ENCODE measurements at places on chromosomes 16 and 17.

- DNase-seq: no peak
Measured at GRCh38 chr17:62675260-62675659, 47.8 kb downstream of the MRC2 start.

DNA sequence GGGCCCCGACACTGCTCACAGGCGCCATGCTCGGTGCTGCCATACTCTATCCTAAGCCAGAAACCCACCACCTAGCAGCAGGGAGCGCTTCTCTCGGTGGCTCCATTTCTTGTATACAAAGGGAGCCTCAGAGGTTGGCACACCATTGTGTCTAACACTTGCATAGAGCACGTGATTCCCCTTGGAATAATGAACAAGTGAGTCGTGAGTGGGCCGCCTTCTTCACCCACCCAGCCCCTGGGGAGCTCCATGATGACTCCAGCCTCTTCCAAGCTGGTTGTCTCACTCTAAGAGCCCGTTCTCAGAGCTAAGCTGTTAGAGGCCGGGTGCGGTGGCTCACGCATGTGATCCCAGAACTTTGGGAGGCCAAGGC lies 82.3 kb upstream of the ZNF469 start:
- no peak for DNase-seq

DNA sequence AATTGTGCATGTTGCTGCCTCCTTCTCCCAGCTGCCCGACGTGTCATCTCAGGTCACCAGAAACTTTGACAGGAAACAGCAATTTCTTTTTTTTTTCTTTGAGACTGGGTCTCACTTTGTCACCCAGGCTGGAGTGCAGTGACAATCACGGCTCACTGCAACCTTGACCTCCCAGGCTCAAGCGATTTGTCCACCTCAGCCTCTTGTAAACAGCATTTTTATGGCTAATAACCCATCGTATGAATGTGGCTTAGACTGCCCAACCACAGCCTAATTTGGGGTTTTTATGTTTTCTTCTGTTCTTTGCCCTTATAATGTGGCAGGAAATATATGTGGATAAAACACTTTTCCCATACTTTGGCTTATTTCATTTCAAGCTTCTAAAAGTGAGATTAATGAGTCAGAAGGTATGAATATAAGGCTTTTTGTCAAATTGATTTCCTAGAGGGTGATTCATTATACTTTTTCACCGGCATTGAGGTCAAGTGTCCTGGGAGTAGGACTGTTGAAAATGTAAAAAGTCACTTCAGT lies 31.0 kb upstream of the SLC5A10 start:
- no peak for DNase-seq

- no peak for DNase-seq
Measured at GRCh38 chr17:82687871-82688270, 10.6 kb downstream of the RAB40B start.

GRCh38 chr16:70594569-70594968 lies 51.8 kb upstream of the IL34 start:
- DNase-seq: no peak

DNA sequence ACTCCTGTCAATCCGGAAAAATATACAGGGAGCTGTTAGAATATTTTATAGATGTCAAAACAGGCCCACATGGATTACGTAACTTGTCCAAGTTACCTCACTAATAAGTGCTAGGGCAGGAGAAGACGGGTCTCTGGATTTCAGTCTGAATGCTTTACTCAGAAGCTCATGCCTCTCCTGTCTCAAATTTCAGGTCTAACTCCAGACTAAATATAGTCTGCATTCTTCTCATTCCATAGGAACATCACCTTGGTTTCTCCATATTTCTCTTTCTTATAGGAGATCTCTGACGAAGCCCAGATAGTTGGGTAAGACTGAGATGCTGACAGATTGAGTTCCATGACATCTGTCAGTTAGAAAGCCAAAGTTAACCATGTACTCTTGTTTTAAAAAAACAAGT lies 174.2 kb downstream of the STX8 start:
- no peak for DNase-seq

GRCh38 chr17:28306954-28307401 lies 12.0 kb upstream of the TMEM97 start:
- no peak for DNase-seq

- DNase-seq: no peak
Measured at GRCh38 chr17:49843774-49844350, 4.0 kb downstream of the TAC4 start.

DNA sequence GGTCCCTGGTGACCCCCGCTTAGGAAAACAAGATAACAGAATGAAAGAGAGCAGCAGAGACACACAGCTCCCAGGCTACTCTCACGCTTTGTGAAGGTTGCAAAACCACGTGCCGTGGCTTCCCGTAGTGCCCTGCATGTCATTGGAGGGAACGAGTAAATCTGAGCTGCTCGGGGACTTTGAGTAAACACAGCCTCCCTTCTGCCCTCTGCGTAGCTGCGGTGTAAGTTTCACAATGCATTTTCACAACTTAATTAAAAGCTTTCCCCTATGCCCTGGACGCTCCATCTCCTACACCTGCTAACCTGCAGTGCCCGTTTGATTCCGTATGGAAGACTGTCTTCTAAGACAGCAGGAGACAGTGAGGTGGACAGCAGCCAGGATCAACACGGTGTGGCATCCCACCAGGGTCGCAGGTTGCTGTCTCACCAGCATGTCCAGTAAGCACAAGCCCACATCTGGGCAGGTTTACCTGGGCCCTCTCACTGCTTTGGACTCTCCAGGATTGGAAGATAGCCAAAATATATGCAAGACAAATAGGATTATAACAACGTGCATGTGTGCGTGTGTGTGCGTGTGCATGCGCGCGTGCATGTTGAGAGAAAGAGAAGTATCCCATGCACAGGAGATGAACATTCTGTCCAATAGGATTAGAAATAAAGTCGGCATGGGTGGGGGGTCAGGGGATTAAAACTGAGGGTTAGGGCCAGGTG lies 116.4 kb upstream of the RCVRN start:
- no peak for DNase-seq

DNA sequence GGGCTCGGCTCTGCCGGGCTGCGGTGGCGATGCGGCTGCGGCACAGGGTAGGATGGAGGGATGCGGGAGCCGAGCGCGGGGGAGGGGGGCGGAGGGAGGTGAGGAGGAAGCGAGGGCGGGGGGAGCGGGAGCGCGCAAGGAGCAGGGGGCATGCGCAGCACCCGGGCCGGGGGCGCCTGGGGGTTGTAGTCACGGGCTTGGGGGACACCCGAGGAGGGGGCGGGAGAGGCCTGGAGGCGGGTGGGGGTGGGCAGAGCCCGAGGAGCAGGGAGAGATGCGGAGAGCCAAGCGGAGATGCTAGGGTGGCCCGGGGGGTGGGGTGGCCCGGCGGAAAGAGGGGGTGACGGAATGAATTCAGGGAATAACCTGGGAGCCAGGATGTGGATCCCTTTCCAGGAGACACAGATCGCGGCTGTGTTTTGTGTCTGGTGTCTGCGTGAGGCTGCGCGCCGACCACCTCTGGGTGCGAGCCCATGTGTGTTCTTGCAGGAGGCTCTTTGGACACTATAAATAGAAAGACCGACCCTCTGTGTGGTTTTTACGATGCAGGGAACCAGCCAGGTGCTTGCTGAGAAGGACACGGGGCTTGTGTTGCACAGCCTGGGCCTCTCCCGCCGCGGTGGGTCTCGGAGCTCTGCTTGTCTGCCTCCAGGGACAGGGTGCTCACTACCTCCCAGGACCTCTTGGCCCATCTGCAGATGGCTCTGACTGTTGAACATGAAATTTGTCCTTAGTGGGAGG lies at the start of gene STX1B:
Gene STX1B (minus strand): TSS at position 54 of the 741 bp plus-strand sequence. CDS start 242 bp downstream, outside the sequence.
- DNase-seq: peak; percentile 34

- DNase-seq: no peak
Measured at GRCh38 chr17:75073618-75074047, 14.1 kb upstream of the SLC16A5 start.

GRCh38 chr17:3511852-3512504 lies 36.2 kb downstream of the ASPA start:
- DNase-seq: no peak

DNA sequence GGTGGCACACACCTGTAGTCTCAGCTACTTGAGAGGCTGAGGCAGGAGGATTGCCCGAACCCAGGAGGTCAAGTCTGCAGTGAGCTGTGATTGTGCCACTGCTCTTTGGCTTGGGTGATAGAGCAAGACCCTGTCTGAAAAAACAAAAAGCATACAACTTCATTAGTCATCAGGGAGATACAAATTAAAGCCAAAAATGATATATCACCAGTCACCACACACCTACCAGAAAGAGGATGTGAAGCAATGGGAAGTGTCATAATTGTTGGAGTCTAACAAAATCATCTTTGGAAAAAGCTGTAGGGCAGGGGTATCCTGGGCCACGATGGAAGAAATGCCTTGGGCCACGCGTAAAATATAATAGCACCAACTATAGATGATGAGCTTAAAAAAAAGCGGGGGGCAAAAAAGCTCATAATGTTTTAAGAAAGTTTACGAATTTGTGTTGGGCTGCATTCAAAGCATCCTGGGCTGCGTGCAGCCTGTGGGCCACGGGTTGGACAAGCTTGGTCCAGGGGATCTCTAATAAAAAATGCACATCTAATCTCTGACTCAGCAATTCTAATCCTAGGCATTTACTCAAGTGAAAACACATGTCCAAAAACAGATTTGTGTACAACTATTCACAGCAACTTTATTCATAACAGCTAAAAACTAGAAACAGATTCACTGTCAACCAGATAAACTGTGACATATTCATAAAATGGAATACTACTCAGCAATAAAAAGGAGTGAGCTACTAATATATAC lies 65.9 kb downstream of the HIC1 start:
- DNase-seq: no peak

GRCh38 chr17:70204431-70204830 lies 35.1 kb downstream of the KCNJ2 start:
- no peak for DNase-seq

- peak; percentile 87 for DNase-seq
Measured at GRCh38 chr17:77887464-77888241, 70.8 kb upstream of the TNRC6C start.

GRCh38 chr16:89344846-89345611 lies 127.5 kb downstream of the ZNF778 start:
- no peak for DNase-seq

DNA sequence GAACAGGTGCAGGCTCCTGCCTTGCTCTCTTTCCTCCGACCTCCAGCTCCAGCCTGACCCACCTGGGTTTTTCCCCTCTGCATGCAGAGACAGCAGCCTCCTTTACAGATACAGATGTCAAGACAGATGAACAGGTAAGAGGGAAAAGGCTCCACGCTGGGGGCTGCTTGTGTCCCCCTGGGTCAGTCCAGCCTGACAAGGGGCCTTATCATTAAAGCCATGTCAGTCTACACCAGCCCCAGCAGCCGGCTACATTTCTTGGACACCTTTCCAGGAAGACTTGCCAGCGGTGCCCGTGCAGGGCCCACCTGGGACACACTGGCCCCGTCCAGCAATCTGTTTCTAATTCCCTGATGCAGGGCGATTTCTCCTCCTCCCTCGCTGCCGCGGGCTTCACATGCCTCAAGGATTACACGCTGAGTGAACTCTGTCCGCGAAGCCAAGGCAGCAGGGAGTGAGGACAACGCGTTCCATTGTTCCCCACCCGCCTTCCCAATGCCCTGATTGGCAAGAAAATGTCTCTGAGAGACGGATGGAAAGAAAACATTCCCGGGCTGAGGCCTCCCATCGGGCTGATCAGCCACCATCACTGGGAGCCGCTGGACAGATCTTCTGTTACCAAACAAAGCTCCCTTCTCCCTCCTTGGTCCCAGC lies 184.7 kb downstream of the C16orf95 start:
- no peak for DNase-seq

- no peak for DNase-seq
Measured at GRCh38 chr17:8916466-8916865, 49.0 kb upstream of the PIK3R6 start.

GRCh38 chr17:11551442-11551841 lies 46.8 kb upstream of the DNAH9 start:
- DNase-seq: no peak

DNA sequence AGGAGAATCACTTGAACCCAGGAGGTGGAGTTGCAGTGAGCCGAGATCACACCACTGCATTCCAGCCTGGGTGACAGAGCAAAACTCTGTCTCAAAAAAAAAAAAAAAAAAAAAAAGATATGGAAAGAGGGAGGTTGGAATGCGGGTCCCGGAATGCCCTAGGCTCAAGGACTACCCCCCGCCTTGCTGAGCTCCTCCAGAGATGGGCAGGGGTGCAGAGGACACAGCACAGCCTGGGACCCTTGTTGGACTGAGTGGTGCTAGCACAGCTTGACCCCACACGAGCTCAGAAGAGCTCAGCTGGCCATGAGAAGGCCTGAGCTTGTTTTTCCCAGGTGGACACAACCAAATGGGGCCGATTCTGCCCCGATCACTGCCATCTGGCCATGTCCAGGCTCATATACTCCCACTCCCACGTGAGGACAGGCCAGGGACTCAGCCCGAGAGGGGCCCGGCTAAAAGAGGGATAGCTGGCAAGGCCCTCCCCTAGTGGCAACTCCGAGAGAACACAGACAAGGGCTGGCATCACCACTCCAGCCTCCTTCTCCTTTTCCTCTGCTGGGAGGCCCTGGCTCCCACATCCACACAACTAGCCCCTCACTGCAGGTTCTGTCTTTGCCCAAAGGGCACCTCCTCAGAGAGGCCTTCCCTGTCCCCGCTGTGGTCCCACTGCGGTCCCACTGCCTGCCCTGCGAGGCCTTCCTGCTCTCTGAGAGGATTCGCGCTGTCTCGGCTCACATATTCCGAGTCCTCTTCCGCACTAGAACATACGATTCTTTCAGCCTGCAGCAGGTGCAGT lies 11.0 kb downstream of the SGCA start:
- DNase-seq: no peak

DNA sequence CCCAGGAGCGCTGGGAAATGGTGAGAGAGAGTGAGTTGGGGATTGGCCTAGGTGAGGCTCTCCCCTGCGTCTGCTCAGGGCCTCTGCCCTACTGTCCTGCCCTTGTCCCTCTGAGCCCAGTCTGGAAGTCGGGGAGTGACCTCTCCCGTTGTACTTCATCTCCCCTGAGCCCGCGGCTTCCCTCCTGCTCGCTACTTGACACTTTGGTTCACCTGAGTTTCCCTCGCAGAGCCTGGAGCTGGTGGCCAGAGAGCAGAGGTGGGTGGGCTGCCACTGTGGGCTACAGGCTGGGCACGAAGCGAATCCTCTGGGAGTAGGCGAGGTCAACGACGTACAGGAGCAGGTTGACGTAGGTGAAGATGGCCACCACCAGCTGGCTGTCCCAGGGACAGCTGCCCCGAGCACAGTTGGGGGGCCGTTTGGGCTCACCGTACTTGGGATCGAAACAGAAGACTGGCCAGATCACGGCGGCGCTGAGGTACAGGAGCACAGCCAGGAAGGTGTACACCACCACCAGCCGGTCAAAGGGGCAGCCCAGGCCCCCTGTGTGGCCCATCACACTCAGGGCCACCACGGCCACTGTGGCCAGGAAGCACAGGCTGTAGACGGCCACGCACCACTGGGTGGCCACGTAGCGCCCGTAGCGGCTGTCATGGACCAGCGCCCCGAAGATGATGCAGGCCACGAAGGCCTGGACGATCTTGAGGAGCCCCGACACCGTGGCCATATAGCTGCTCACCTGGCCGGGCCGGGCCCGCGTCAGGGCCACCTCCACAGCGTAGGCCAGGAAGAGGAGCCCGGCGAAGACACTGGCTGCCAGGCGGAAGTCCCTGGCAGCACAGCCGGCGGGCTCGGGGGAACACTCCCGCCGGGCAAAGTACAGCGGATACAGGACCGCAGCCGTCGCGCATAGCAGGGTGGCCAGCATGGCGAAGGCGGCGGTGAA lies 3.7 kb upstream of the PYCR1 start:
- DNase-seq: no peak

GRCh38 chr16:70715860-70716357 lies 30.1 kb upstream of the MTSS2 start:
- no peak for DNase-seq

- peak; percentile 90 for DNase-seq
Measured at GRCh38 chr17:40598619-40599467, 33.6 kb upstream of the CCR7 start.

GRCh38 chr16:54429029-54429428 lies 142.4 kb upstream of the IRX3 start:
- no peak for DNase-seq

All from naive thymus-derived CD8-positive, alpha-beta T cell (primary cell).